ENCODE measurements at places on chromosomes 16 and 17. TPM values are rescaled to one million over a fixed set of nuclear protein-coding genes. Genes with fewer than 3 reads are reported as not detected.

DNA sequence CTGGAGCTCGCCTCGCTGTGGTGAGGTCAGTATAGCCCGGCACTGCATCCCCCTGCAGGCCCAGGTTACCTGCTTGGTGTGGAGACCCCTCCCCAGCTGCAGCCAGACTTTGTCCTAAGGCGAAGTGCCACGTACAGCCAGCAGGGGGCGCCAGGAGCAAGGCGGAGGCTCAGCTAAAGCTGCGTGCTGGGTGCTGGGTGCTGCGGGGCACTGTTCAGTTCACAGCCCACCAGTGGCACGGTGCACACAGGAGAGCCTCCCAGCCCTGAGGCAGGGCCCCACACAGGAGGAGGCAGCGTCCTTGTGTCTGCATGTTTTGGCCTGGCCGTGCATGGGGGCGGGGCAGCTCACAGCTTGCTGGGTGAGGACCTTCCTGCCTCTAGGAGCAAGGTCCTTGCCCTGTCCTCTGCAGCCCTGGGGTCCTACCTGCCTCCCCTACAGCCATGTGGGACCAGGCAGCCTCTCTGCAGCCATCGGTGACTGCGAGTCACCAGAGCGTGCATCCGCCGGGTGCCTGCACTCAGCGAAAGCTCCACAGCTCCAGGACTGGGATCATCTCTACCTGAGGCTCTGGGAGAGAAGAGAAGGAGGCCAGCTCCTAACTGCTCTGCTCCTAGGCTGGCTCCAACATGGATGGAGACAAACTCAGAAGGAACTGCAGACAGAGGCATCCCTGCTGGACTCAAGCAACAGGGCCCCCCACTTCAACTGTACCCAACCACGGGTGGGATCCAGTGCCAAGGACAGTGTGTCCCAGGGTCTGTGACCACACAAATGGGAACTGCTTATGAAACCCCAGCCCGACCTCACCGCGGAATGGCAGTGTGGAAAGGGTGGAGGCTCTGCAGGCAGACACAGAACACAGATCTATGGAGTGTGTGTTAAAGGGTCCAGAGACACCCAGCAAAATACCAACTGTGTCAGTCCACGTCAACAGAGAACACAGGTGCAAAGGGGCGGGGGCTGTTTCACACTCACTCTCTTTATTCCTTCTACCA lies 19.0 kb downstream of the SLC7A5 start:
- no peak overlapping the region for H3K4me3 ChIP-seq
- peaks cover 87% of the 10 kb centered on the region for H3K36me3 ChIP-seq
- H3K4me1 ChIP-seq, result peaks cover 27% of the 10 kb centered on the region
- no peak overlapping the region for H3K27ac ChIP-seq

DNA sequence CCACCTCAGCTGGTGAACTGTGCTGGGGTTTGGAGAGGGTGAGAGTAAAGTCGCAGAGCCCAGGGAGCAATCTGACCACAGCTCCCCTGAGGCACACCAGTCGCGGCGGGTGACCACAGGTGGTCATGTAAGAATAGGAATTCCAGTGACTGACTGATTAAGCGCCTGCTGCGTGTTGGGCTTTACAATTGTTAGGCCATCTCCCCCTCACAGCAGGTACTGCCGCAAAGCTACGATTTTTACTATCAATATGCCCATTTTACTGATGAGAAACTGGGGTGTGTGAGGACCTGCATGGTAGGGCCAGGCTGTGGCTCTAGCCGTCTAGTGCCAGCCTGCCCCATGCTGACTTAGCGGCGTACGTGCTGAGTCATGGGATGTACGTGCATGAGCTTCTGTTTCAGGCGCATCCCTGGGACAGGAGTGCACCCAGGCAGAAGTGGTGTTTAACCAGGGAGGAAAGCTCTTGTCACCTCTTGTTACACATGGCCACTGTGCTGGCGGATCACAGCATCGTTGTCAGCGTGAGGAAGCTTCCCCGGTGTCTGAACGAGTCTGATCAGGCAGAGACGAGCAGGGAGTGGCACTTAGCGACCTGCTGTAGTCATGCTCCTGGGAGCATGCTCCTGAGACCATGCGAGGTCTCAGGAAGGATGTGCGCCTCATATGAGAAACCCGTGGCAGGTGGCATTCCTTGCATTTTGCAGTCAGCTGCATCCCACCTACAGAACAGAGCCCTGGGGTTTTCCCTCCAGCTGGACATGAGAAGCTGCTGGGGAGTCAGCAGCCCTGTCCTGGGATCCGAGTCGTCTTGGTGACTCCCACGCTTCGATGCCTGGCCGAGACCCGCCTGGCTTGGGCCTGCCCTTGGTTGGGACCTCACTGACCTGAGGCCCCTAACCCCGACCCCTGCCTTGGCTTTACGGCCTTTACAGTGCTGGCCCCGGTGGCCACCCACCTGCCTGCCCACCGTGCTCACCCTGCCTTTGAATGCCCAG lies 163.7 kb upstream of the CHMP6 start:
- peaks cover 43% of the 10 kb centered on the region for H3K36me3 ChIP-seq
- no peak overlapping the region for H3K27ac ChIP-seq
- H3K27me3 ChIP-seq, result no peaks in the 10 kb centered on the region
- peaks cover 18% of the 10 kb centered on the region for H3K4me1 ChIP-seq

FOXL1 gene
- total RNA-seq, result not detected

DNA sequence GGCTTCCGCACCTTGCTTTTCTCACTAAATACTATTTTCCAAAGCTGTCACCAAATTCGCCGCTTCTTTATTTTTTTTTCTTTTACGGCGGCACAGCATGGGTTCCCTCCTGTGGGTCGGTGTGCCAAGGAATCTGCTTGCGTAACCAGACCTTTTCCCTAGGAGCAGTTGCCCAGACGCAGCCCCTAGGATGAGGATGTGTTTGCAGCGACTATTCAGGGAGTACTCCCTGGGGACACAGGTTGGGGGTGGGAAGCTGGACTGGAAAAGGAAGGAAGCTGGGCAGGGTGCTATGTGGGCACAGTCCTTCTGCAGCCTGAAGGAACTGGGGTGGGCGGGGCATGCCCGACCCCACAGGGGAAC lies 49.0 kb upstream of the ZCCHC14 start:
- DNase-seq, result no peak
- no peak overlapping the region for H3K27ac ChIP-seq
- peaks cover 94% of the 10 kb centered on the region for H3K27me3 ChIP-seq
- H3K4me3 ChIP-seq, result no peak overlapping the region

CBFA2T3 gene
- 114 TPM for total RNA-seq
